Fibroblast of skin of left biceps (primary cell): ENCODE measurements at places on chromosomes 16 and 17.

DNA sequence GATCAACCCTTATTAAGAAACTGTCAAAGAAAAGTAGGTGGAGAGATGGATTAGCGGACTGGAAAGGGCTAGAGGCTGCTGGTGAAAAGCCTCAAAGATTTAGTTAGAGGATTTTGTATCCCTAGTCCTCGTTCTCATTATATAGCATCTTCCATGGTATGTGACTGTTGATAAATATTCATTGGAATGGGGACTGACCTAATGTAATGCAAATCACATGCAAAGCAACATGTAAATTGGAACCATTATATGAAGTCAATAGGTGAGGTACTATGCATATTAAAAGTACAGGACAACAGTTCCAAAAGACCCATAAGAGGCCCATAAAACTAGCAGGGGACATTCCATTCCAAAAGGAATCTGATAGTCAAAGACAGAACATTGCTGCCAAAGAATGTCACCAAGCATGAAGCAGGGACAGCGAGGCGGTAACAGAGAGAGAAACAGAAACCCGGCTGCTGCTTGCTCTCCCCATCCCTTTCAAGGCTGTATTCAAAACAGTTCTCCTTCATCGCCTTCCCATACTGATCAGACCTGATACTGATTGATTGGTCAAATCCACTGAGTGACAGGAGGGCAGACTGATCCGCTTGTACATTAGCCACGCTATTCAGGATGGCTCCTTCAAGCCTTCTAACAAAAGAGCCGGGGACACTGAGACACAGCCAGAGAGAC lies 44.5 kb downstream of the SOX9 start:
- DNase-seq = no peak

GRCh38 chr16:12551530-12551929 lies 252.2 kb downstream of the CPPED1 start:
- DNase-seq = no peak

GRCh38 chr17:72099919-72100318 lies 20.9 kb upstream of the SOX9 start:
- DNase-seq = no peak

GRCh38 chr17:9828296-9829295 lies 2.9 kb downstream of the GLP2R start:
- DNase-seq = no peak

DNA sequence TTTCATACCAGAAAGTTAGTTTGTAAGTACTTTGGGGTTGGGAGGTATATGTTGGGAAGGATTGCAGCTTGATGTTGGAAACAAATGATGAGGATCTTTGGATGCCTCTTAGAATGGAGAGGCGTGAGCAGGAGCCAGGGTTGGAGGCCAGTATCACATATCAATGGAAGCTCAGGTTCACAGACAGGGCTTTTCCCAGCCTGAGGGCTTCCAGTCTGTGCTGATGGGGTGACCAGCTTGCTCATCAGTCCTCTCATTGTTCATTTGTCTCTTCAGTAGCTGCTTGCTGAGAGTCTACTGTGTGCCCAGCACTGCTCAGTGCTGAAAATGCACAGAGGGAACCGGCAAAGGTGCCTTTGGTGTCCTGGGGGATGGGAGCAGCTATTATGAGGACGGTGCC lies 5.8 kb downstream of the DNAAF1 start:
- no peak for DNase-seq

GRCh38 chr16:89166696-89167424 lies 4.7 kb upstream of the CDH15 start:
- DNase-seq = no peak

DNA sequence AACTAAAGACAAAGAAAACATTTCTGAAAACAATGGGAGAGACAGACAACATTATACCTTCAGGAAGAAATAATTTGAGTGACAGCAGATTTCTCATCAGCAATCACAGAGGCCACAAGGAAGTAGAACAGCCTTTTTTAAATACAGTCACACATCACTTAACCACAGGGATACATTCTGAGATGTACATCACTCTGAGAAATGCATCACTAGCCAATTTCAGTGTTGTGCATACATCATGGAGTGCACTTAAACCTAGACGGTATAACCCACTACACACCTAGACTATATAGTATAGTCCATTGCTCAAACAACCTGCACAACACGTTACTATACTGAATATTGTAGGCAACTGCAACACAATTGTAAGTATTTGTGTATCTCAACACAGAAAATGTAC lies 24.9 kb upstream of the ALOX12 start:
- DNase-seq = no peak

GRCh38 chr17:4178651-4179050 lies 35.7 kb downstream of the CYB5D2 start:
- DNase-seq = no peak

- DNase-seq = no peak
Observed at GRCh38 chr17:15108992-15109391, 156.1 kb downstream of the PMP22 start.

- peak; percentile 4 for DNase-seq
Observed at GRCh38 chr17:2485543-2485942, 26.1 kb downstream of the METTL16 start.

GRCh38 chr16:82373976-82374375 lies 204.0 kb upstream of the MPHOSPH6 start:
- no peak for DNase-seq

DNA sequence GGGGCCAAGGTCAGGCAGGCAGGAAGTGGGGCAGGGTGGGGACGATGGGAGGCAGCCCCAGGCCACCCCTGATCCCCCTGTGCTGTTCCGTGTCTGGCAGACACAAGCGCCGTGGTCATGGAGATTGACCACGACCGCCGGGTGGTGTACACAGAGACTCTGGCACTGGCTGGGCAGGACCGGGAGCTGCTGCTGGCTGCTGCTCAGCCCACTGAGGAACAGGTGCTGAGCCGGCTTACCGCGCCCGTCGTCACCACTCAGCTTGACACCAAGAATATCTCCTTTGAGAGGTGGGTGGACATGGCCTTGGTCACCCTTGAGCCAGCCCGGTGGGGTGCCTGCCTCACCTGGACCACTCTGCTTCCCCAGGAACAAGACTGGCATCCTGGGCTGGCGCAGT lies 13.7 kb downstream of the CORO6 start:
- DNase-seq = no peak

- DNase-seq = no peak
Observed at GRCh38 chr17:46122486-46122871, 70.8 kb downstream of the KANSL1 start.

DNA sequence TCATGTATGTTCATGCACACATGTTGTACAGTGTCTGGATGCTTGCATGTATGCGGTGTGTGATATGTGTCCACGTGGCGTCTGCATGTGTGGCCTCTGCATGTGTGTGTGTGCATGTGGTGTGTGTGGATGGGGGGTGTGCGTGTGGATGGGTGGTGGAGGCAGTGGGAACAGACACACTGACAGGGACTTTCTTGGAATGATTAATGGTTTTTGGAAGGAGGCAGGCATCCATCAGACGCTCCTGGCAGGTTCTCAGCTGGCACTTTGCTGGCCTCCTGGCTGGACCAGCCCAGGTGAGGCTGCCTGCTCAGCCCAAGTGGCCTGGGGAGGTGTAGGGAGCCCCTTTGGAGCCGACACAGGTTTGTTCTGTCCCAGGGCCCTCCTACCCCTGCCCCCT lies 121.2 kb upstream of the CIBAR2 start:
- DNase-seq = no peak

- no peak for DNase-seq
Observed at GRCh38 chr17:59149841-59150511, 5.0 kb downstream of the SKA2 start.

DNA sequence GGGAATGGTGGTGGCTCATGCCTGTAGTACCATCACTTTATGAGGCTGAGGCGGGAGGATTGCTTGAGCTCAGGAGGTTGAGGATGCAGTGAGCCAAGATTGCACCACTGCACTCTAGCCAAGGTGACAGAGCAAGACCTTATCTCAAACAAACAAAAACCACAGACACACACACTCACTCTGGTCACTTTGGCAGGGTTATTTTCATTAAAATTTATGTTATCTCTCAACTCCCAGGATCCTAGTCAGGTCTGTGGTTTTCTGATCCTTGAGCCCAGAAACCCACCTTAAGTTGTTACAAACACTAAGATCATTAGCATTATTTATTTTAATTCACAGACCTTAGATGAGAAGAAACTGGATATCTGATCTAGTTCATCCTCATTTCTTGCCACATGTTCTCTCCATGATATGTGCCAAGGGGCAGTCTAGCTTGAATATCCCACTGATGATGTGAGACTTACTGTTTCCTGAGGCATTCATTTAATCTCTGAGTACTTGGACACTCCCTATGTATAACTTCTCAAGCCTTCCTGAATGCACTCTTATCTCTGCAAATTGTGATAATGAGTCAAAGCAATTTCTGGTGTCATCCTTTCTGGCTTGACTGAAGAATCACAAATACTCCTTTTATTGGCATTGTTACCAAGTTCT lies 9.6 kb downstream of the ABHD15 start:
- DNase-seq = no peak

DNA sequence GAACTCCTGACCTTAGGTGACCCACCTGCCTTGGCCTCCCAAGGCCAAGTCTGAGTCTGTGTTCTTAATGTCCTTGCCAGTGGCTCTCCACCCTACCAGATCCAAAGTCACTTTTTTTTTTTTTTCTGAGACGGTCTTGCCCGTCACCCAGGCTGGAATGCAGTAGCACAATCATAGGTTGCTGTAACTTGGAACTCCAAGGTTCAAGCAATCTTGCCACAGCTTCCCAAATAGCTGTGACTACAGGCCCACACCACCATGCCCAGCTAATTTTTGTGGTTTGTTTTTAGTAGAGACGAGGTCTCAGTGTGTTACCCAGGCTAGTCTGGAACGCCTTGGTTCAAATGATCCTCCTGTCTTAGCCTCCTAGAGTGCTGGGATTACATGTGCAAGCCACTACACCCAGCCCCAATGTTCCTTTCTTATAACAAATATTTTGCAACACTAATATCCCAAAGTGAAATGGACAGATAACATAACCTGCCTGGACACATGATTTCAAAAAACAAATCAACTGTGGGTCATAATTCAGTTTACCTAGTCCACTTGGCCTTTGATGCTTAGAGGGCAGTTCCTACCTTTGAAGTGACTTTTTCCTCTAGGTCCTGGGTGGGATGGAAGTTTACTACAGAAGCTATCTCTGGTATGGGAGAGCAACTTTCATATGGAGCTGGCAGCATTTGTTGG lies 4.0 kb upstream of the RAPGEFL1 start:
- no peak for DNase-seq

- no peak for DNase-seq
Observed at GRCh38 chr17:41734139-41734948, at the start of gene HAP1. TSS of gene HAP1 (minus strand) at chr17:41734643. CDS start at chr17:41734634, 9 bp downstream.

DNA sequence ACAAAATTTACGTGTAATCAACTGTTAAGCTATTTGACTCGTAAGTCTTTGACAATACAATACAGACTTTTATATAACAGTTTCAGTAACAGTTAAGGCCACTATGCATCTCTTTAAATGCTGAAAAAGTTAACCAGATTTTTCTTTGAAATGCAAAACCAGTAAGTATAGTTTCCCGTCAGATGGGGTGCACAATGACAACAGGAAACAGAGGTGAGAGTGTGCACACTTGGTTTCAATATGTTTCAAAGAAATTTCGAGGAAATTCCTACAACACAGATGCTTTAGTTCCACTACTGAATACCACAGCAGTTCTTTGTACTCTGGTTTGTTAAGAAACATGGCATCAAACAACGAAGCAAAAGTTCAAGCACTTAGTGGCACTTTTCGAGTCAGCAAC lies 48.4 kb downstream of the RNF157 start:
- DNase-seq = no peak

- no peak for DNase-seq
Observed at GRCh38 chr16:62642677-62643076, 606.4 kb upstream of the CDH8 start.

GRCh38 chr16:59878479-59878878 lies 1144.4 kb upstream of the GOT2 start:
- peak; percentile 70 for DNase-seq

DNA sequence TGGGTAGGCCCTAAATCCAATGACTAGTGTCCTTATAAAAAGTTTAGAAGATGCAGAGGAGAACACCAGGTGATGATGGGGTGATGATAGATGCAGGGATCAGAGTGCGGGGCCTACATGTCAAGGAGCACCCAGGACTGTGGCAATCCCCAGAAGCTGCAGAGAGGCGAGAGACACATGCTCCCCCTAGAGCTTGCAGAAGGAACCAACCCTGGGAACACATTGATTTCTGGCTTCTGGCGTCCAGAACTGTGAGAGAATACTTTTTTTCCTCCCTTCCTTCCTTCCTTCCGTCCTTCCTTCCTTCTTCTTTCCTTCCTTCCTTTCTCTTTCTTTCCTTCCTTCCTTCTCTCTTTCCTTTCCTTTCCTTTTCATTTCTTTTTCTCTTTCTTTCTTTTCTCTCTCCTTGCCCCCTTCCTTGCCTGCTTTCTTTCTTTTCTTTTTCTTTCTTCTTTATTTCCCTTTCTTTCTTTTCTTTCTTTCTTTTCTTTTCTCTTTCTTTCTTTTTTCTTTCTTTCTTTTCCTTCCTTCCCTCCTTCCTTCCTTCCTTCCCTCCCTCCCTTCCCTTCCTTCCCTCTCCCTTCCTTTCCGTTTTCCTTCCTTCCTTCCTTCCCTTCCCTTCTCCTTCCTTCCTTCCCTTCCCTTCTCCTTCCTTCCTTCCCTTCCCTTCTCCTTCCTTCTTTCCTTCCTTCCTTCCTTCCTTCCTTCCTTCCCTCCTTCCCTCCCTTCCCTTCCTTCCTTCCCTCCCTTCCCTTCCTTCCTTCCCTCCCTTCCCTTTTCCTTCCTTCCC lies 134.3 kb downstream of the HAPSTR1 start:
- DNase-seq = no peak

GRCh38 chr17:31248986-31249834 lies 47.8 kb downstream of the OMG start:
- peak; percentile 55 for DNase-seq

DNA sequence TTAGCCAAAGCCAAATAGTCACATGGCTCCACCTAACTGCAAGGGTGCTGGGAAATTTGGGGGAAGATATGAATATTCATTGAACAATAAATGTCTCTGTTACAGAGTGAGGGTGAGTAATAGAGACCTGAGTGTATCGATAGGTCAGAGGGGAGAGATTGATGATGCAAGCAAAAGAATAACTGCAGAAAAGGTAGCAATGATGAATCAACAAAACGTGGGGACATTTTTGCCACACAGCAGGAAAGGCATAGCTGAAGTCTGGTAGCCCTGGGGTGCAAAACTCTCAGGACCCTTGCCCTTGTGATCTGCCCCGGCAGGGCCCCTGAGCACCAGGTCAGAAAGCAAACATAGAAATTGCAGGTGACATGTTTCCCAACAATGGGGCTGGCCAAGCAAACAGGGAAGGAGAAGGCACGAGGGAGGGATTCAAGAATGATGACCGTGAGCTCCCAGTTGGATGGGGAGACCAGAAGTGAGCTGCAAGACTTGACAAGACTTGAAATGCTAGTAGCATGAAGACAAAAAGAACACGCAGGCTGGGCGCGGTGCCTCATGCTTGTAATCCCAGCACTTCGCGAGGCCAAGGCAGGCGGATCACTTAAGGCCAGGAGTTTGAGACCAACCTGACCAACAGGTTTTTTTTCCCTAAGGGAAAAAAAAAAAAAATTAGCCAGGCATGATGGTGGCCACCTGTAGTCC lies 12.7 kb upstream of the HERPUD1 start:
- no peak for DNase-seq
